ENCODE measurements at places on chromosomes 1 and 21.
A peak's percentile ranks its signal among the peaks of the same experiment; 100 is the strongest.

DNA sequence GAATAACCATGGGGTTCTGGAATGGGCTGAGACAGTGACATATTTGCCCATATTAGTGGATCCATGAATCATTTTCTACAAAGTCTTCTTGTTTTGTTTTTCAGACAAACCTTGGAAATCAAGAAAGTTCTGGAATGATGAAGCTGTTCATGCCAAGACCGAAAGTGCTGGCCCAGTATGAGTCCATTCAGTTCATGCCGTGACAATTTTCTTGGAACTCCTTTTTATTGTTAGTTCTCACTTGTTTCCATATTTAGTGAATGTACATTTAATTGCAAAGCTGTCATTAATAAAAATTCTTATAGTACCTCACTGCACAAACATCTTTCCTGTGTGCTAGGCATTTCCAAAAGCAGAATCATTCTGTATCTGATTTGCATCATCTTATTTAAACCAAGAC is 100.6 kb upstream of the KCNJ15 start:
- no peak for DNase-seq

- DNase-seq: no peak
Observed at GRCh38 chr1:204480515-204480914, 14.1 kb downstream of the PIK3C2B start.

GRCh38 chr1:172292840-172293239 is 127.6 kb upstream of the C1orf105 start:
- DNase-seq: no peak

GRCh38 chr1:6357243-6357936 is 36.2 kb downstream of the ACOT7 start:
- no peak for DNase-seq

DNA sequence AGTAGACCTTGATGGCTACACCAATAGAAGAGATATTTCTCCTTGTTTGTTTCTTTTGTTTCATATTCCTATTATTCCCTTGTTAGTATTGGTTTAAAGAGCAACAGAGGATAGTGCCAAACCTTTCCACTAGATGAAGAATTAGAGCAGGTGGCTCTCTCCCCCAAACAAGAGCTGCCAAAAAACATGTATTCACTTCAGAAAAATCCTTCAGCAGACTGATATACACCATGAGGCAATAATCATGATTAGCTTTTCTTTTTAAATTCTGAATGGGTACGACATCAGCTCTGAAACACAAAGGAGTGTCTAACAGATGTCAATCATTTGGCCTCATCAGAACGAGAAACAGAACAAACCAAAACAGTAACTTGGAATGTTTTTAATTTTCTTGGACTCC is 67.3 kb upstream of the MAP10 start:
- no peak for DNase-seq

GRCh38 chr1:160076295-160076694 is 5.0 kb upstream of the KCNJ9 start:
- no peak for DNase-seq

DNA sequence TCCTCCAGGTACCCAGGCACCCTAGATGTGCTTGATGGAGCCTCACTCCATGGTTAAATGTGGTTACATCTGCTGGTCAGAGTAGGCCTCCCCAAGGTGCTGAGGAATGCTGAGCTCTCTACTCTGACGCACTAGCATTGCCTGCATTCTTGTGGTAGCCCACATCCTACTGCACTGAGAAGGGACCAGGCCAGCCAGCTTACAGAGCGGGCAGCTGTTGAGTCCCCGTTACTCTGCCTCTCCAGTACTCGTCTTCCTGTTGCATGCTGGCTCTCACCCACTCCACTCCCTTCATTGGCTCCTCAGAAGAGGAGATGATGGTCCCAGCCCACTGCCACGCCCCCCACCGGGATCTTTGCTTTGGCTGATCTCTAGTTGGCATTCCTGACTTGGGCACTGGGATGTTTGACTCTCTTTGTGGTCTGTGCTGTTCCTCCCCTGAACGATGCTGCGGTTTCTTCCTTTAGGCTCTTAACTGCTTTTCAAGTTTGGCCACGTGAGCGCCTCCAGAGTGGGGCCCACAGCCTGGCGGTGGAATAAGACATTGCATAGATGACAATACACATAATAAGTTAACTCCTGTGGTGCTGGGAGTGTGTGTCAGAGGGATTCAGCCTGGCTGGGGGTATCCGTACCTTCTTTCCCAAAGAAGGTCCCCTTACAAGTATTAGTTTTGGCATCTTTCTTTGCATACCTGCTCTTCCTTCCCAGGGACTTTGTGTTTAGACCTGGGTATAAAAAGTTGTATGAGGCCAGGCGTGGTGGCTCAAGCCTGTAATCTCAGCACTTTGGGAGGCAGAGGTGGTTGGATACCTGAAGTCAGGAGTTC is 18.6 kb downstream of the AZIN2 start:
- DNase-seq: no peak

DNA sequence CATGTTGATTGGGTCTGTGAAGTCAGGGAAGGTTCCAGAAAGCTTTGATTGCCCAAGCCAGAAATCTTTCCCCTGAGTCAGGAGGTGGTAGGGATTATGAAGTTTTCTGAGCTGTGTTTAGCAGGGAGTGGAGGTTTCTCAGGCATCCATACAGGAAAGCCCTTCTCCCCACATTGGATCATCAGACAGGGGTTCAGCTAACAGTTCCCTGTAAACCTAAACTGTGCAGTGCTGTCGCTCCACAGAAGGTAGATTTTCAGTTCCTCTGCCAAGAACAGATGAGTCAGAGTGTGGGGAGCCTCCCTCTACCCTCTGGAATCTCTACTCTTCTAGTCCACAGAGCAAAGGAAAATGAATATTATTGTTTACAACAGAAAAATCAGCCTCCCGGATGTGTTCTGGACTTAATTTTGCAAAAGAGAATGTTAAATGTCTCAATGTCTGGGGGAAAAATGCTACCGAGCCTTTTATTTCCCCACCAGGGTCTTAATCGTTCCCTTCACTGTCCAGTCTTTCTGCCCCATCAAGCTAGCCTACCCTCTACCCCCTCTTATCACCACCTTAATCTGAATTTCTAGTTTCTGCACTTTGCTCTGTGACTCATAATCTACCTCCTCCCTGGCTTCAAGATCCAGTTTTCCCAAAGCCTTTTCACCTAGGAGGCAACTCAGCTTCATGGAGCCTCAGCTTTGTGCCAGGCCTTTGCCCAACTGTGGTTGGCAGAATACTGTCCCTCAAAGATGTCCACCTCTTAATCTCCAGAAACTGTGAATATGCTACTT is 355.6 kb downstream of the PRDM2 start:
- DNase-seq: no peak

GRCh38 chr1:199546323-199546722 is 481.2 kb upstream of the NR5A2 start:
- no peak for DNase-seq

DNA sequence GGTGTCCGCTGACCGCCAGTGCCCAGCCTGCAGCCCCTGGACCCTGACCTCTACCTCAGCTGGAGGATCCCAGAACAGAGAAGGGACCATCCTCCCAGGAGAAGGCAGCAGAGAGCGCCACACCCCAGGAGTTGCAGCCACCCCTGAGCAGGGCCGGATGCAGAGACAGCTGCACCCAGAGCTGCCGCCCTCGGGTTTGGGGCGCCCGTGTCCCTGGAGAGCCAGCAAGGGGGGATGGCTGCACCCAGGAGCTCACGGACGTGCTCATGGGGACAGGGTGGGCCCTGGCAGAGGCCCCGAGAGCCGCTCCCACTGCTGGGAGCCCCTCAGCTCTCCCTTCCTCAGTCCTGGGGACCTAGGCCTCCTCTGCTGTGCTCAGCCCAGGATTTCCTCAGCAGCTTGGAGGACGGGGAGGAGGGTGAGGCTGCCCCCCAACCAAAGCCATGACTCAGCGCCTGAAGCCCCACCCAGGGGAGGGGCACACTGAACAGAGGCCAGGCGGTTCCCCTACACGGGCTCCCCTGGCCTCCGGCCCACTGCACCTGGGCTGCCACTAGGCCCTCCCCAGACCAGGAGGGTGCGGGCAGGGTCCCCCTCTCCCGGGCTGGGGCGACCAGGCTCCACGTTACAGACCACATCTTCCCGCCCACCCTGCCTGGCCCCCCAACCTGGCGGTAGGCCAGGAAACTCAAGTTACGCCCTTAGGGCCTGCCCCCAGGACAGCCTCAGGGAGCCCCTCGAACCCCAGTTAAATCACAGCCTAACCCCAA is 2.2 kb downstream of the ACAP3 start:
- DNase-seq: no peak

- no peak for DNase-seq
Observed at GRCh38 chr1:171366085-171366484, 52.1 kb downstream of the FMO4 start.

- no peak for DNase-seq
Observed at GRCh38 chr1:153585006-153585405, 19.4 kb upstream of the S100A2 start.

DNA sequence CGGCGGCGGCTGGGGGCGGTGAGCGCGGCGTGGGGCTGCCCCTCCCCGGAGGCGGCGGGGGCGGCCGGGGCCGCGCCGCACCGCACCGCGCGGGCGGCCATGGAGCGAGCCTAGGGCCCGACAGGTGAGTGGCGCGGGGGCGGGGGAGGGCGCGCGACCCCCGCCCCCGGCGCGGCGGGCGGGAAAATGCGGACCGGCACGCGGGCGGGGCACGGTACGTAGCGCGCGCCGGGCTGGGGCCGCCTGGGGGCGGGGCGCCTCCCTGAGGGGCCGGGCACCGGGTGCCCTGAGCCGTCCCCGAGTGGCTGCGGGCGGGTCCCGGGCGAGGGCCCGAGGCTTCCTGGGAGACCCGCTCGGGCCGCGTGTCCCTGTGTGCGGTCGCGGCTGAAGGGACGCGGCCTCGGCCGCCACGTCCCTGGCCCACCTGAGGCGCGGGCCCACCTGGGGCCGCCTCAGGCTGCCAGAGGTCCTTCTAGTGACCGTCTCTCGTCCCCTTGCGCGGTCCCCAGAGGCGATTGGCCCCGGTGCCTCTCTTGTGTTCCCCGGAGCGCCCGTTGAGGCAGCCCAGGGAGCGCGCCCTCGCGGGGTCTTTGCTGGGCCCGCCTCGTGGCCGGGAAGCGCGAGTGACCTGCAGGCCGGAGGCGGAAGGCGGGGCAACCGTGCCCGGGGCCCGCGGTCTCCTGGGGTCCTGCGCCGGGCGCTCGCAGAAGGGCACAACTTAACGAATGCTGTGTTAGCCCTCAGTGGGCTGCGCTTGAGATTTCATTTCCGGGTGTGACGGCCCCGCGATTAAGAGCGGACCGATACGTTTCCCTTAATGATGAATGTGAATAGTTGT is 500 bp downstream of the FAM20B start:
- DNase-seq: peak; percentile 77

- DNase-seq: no peak
Observed at GRCh38 chr1:186657481-186657880, 22.7 kb downstream of the PTGS2 start.

DNA sequence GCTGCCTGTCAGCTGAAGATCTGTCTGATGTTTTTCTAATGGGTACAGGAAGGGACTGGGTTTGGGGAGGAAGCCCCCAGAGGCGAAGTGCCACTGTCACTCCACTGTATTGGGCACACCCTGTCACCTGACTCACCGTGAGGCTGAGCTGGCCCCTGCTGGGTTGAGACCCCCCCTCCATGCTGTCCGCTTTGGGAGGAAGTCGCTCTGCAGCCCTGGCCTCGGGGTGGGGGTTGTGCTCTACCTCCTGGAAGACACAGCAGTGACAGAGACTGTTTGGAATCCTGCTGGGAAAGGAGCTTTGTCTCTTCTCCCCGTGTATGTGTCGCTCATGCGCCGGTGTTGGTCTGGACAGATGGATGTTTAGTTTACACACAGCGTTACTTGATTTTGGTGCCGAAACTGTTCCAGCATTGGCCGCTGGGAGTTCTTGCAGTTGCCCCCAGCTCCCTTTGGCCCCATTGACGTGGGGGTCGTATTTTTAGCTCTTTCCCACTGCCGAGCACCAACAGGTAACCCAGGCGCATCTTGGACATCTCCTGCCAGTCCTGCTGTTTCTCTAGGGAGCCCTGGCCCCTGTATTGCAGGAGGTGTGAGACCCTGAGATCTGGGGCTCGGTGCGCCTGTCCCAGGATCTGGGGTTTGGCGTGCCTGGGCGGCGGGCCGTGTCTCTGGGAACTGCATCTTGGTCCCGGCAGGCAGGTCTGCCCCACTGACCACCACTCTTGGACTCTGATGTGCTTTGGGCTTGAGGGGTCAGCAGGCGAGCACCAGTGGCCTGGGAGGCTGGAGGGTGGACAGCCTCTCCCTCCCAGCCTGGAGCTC is 30.3 kb downstream of the SLX9 start:
- no peak for DNase-seq

GRCh38 chr1:112141923-112142322 is 152.5 kb upstream of the KCND3 start:
- DNase-seq: no peak

DNA sequence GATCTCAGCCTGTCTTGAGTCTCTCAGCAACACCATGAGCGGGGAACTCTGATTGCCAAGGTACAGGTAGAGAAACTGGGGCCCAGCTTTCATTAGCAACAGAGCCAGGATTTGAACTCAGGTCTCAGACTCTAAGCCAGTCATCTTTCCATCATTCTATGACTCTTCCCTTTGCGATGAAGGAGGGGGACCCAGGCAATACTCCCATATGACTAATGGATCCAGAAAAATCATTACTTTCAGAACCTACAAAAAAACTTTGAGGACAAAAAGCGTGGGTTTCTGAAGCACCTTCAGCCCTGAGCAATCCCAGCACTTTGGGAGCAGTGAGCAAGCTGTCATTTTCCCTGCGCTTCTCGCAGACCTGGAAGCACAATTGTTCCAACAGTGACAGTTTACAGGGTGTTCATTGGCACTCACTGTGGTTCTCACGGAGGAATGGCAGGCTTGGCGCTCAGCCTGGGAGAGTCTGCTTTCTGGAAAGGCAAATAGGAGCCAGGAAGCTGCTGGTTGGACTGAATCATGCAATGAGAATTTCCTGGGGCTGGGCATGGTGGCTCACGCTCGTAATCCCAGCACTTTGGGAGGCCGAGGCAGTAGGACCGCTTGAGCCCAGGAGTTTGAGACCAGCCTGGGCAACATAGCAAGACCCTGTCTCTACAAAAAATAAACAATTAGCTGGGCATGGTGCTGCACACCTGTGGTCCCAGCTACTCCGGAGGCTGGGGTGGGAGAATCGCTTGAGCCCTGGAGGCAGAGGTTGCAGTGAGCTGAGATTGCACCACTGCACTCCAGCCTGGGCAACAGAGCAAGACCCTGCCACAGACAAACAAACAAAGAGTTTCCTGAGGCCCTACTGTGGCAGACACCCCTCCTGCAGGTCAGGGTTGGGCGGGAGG is 40.1 kb downstream of the SLC2A7 start:
- peak; percentile 89 for DNase-seq

GRCh38 chr1:154911691-154912550 is 24.6 kb downstream of the PMVK start:
- no peak for DNase-seq

- DNase-seq: no peak
Observed at GRCh38 chr1:222656391-222657155, 38.7 kb downstream of the MIA3 start.

- DNase-seq: no peak
Observed at GRCh38 chr1:15691434-15692032, 7.4 kb downstream of the PLEKHM2 start.

GRCh38 chr21:22791986-22792560 is 1793.9 kb downstream of the NCAM2 start:
- DNase-seq: peak; percentile 32

GRCh38 chr1:55420929-55421716 is 206.0 kb upstream of the USP24 start:
- DNase-seq: no peak

GRCh38 chr21:40386294-40386911 is 460.6 kb downstream of the DSCAM start:
- peak; percentile 14 for DNase-seq
